ENCODE measurements at places on chromosomes 7 and 10.
A peak's percentile ranks its signal among the peaks of the same experiment; 100 is the strongest.

- DNase-seq, result no peak
Observed at GRCh38 chr10:29319205-29319781, 30.4 kb downstream of the LYZL1 start.

GRCh38 chr10:44874166-44874565 lies 37.0 kb upstream of the TMEM72 start:
- no peak for DNase-seq

GRCh38 chr7:137925091-137925490 lies 76.8 kb downstream of the CREB3L2 start:
- no peak for DNase-seq

DNA sequence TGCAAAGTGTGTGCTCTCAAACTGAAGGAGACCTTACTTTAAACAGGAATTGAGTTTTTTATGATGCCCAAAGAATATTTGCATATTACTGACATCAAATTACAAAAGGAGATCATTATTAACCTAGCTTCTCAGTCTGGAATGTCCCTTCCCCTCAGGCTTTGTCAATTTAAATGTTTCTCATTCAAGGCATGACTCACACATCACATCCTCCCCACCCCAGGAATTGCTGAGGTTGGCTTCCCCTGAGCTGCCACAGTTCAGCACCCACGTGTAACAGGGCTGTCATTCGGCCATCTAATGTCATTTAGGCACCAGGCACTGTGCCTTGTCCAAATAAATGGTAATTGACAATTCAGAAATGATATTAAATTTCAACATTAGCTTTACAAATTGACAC lies 305.9 kb upstream of the MGMT start:
- no peak for DNase-seq

GRCh38 chr10:103153302-103154197 lies 39.5 kb downstream of the NT5C2 start:
- no peak for DNase-seq

DNA sequence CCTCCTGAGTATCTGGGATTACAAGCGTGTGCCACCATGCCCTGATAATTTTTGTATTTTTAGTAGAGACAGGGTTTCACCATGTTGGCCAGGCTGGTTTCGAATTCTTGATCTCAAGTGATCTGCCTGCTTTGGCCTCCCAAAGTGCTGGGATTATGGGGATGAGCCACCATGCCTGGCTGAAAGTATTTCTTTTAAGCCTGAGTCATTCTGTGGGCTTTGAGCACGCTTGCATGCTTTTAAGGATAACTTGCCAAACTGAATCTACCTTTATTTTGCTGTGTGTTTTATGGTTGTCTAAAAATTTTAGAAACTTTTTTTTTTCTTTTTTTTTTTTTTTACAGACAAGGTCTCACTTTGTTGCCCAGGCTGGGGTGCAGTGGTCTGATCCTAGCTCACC lies 33.2 kb downstream of the CNNM2 start:
- DNase-seq, result no peak

DNA sequence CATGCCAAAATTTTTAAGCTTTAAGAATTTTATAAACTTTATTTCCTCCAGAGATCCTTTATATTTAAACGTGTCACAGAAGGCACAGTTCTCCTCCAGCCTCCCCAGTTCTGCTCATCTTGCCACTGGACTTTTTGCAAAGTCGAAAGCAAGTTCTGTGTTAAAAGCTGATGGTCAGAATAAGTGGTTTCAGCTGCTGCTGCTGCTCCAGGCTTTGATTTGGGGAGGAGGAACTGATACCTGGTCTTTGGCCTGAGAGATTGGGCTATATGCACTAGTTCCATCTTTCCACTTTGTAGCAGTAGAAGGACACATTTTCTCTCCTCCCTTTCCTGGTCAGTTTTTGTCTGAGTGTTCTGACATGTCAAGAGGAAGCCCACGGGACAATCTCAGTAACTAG lies 435.9 kb upstream of the PHF14 start:
- no peak for DNase-seq

- no peak for DNase-seq
Observed at GRCh38 chr10:72077275-72077990, 10.9 kb downstream of the SPOCK2 start.

DNA sequence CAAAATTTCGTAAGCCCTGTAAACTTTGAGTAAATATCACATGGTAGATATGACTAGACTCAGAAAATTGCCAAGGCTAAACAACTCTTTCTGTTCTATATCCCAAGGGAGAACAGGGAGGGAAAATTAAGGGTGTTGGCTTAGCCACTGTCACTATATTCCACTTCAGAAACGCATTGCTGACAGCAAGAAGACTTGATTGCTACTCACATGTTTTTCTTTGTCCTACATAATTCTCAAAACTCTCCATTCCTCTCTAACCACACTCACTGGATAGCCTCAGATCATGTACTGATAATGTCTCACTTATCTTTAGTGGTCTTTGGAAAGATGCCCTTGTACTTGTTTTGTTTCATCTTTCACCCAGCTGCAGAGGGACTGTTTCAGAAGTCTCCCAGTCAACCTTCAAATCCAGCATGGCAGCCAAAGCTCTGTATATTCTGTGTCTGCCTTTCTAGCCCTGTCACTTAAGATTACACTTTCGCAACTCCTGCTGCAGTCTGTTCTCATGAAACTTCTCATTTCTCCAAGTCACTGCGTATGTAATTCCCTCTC lies 582.4 kb upstream of the FZD8 start:
- DNase-seq, result no peak

GRCh38 chr10:130512936-130513335 lies 376.7 kb downstream of the GLRX3 start:
- DNase-seq, result no peak

DNA sequence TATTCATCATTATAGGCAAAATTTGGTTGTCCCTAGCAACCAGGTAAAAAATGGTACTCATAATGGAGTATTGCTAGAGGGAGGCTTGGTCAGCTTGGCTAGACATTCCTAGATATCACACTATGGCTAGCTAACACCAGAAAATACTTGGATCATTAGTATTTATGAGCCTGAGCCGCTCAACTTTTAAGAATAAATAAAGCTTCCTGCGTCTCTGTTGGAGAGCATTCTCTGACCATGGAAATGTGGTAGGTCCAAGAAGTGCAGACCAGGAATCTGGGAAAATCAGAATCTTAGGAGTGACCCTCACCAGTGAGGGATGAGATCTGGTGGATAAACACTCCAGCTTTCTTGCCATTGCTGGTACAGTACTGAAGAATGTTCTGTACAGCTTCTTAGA lies 157.6 kb upstream of the AGR3 start:
- DNase-seq, result no peak

- no peak for DNase-seq
Observed at GRCh38 chr7:130853503-130854279, 119.7 kb upstream of the KLF14 start.

DNA sequence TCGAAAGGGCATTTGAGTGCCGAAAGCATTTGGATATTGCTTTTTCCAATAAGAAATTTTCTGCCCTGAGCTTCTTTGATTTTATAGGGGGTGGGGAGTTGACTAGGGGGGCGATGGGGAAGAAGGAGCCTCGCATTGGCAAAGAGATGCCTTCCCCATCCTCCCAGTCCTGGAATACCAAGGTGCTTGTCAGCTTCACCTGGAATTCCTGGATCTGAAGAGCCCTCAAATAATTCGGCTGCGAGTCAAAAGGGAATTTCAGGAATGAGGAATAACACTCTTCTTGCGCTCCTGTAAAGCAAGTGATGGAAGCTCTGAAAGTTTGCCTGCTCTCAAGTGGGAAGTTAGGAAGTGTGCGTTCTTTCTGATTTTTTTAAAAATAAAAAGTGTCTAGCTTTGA lies 7.3 kb downstream of the NXPH1 start:
- no peak for DNase-seq

DNA sequence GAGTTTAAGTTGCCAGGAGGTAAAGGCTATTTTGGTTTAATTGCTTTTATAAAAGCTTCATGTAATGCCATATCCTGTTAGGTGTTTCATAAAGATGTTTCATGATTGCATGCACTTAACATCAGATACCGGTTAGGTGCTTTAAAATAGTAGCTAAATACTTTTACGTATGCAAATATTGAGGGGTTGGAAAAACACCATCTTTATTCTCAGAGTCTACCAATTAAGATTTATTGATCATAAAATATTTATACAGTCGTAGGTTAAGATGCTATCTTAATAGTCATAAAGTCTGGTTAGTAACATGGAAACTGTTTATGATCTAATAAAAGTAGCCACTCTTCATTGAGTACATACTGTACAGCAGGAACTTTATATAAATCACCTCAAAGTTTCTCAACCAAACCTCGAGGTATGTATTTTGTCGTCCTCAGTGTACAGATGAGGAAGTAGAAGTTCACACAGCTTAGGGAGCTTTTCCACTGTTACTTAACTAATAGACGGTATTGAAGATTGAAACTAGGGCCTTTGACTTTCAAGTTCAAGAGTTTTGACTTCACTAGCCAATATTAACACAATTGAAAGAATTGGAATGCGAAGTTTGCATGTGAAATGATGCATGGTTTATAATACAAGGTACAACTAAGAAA lies 897.1 kb downstream of the GATA3 start:
- no peak for DNase-seq

DNA sequence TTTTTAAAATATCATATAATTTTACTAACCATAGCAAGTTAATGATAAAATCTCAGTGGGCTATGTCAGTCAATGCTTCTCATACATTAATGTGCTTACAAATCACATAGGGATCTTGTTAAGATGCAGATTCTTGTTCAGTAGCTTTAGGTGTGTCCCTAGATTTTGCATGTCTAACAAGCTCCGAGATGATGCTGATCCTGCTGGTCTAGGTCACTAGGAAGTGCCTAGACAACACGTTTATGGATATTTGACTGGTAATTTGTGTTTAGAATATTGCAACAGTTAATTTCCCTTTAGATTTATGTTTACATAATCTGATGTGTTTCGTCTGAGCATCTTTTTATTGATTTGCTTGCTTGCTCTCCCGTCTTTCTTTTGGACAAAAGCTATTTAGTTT lies 12.7 kb downstream of the AHR start:
- DNase-seq, result no peak

- no peak for DNase-seq
Observed at GRCh38 chr7:112143582-112143981, 62.6 kb downstream of the DOCK4 start.

- no peak for DNase-seq
Observed at GRCh38 chr10:132926070-132926469, 16.3 kb downstream of the CFAP46 start.

- no peak for DNase-seq
Observed at GRCh38 chr7:93218997-93219827, 7.1 kb downstream of the HEPACAM2 start.

GRCh38 chr7:132234711-132235110 lies 341.6 kb downstream of the PLXNA4 start:
- DNase-seq, result no peak

GRCh38 chr10:73908853-73909539 lies 1.9 kb upstream of the PLAU start:
- peak; percentile 9 for DNase-seq

GRCh38 chr10:15141136-15142054 lies 27.1 kb downstream of the NMT2 start:
- DNase-seq, result no peak

- DNase-seq, result no peak
Observed at GRCh38 chr7:44394636-44395035, 69.2 kb upstream of the CAMK2B start.

DNA sequence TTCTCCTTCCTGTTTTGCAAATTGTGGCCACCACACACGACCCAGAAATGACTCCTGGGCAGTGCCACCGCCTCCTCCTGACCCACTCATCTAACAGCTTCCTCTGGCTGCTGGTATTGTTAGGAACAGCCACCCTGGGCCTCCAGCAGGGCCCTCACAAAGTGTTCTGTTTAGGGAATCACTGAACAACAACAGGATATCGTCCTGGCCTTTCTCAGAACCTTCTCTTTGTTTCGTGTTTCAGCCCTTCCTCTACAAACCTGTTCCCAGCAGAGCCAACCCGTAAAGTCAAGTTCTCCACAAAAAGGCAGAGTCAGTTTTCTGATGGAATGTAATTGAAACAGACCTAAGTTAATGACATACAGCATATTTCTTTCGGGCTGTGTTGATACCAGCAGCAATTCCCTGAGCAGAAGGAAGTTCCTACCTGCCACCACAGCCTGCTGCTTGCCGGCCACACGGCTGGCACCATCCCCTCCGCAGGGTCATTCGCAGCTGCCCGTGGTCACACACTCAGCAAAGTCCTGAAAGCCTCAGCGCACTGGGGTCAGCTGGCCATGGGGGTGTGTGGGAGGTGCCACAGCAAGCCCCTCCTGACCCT lies 91.7 kb upstream of the PITRM1 start:
- DNase-seq, result no peak

DNA sequence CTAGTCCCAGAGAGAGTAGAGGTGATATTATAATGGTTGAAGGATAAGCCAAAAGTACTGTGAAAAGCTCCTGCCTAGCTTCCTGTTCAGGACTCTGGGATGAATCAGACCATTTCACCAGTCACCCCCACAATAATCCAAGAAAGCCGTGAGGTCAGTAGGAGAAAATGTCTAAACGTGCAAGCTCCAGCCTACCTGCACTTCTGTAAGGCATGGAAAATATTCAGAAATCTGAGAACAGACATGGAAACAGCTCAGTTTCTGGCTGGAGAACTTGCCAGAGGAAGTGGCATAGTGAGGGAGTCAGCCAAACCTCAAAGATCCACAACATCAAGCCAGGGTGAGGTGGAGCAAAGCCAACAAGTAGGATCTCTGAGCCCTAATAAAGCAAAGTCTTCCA lies 58.2 kb downstream of the ELAPOR2 start:
- no peak for DNase-seq

DNA sequence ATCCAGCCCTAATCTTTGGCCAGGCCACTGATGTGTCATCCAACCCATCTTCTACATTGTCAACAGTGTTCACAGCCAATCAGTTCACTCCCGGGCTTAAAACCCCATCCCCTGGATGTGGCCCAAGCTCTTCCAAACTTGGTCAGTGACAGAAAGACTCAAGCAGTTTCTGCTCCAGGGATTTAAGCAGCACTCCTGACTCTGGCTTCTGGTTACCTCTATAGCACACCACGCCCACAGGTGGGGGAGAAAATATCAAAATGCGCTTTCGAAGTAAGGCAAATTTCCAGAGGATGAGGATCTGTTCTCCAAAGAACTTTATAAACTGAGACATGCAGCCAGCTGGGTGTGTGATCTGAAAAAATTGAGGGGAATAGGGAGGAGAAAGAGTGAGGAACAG lies 35.9 kb downstream of the DENND11 start:
- no peak for DNase-seq

DNA sequence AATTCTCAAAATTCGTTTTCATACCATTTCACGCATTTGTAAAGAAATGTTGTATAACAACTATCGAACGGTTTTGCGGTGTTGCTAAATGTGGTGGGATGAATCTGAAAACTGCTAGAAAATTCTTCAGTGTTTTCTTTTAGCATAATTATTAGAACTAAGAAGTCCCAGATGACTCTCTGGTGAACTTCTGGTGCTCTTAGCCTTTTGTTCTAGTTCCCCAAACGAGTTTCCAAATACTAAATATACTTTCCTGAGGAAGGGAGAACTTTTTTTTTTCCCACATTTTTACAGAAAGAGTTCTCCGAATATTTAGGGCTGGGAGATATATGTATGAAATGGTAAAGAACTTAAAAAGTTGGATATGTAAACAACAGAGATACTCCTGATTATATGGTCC lies 82.5 kb downstream of the ICA1 start:
- DNase-seq, result no peak

GRCh38 chr7:141752634-141753033 lies 11.3 kb upstream of the TAS2R3 start:
- no peak for DNase-seq

Measured in NCI-H1436 treated with DMSO at 0.1 percent for 48 hours (cell line).